ENCODE measurements at places on chromosomes 3 and 15. TPM values are rescaled to one million over a fixed set of nuclear protein-coding genes. Genes with fewer than 3 reads are reported as not detected.

DNA sequence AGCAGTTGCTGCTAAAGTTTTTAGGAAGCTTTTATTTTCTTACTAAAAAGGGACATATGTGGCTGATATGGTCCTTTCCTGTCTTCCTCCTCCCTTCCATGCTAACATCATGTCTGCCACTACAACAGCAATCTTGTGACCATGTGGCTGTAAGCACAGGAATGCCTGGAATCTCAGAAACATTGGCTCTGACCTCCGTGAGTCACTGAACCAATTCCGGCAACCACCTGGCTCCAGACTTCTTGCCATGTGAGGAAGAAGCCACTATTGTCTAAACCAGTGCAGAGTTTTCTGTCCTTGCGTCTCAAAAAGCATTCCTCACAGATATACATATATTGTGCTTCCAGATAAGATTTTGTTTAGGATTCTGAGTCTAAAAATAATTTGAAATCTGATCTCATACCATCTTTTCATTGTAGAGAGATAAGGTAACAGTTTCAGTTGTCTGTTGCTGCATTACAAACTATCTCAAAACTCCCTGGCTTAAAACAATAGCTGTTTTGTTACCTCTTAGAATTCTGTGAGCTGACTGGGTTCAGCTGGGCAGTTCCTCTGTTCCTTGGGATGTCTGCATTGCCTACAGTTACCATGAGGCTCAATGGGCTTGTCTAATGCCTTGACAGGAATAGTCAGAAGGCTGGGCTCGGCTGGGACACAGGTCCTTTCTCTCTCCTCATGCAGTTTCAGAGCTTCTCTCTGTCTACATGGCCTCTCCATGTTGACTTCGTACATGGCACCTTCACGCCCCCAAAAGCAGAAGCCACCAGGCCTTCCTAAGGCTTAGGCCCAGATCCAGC, 77.3 kb upstream of the MAGI1 start:
- peak overlapping the region; percentile 95 for H3K27ac ChIP-seq
- H3K4me1 ChIP-seq = peaks cover 29% of the 10 kb centered on the region
- peak overlapping the region; percentile 32 for H3K4me3 ChIP-seq
- no peaks in the 10 kb centered on the region for H3K36me3 ChIP-seq
- DNase-seq = peak; percentile 94

GRCh38 chr15:94443186-94443585, 211.8 kb downstream of the MCTP2 start:
- H3K36me3 ChIP-seq = no peaks in the 10 kb centered on the region
- DNase-seq = no peak
- no peak overlapping the region for H3K27ac ChIP-seq

- no peaks in the 10 kb centered on the region for H3K36me3 ChIP-seq
- no peak overlapping the region for H3K27ac ChIP-seq
- no peak overlapping the region for H3K4me3 ChIP-seq
- DNase-seq = peak; percentile 37
- no peaks in the 10 kb centered on the region for H3K27me3 ChIP-seq
- no peaks in the 10 kb centered on the region for H3K4me1 ChIP-seq
Measured at GRCh38 chr15:99981191-99981647, 248.0 kb upstream of the LYSMD4 start.

DNA sequence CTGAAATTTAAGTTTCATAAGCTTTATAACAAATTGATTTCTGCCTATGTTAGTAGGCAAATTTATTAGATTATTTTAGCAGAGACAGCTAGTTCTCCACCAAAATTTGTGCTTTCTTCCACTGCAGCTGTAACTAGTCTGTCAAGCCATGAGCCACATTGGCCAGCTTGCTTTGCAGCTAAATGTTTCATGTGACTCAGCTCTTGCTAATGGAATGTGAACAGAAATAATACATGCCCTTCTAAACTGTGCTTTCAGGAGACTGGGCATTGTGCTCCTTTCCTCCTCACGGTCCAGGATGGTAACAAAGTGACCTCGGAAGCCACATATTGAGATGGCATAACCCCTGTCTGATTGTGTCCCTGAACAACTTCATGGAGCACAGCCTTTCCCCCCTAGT, 51.3 kb upstream of the KPNA4 start:
- H3K36me3 ChIP-seq = no peaks in the 10 kb centered on the region
- H3K27ac ChIP-seq = no peak overlapping the region
- DNase-seq = no peak

DNA sequence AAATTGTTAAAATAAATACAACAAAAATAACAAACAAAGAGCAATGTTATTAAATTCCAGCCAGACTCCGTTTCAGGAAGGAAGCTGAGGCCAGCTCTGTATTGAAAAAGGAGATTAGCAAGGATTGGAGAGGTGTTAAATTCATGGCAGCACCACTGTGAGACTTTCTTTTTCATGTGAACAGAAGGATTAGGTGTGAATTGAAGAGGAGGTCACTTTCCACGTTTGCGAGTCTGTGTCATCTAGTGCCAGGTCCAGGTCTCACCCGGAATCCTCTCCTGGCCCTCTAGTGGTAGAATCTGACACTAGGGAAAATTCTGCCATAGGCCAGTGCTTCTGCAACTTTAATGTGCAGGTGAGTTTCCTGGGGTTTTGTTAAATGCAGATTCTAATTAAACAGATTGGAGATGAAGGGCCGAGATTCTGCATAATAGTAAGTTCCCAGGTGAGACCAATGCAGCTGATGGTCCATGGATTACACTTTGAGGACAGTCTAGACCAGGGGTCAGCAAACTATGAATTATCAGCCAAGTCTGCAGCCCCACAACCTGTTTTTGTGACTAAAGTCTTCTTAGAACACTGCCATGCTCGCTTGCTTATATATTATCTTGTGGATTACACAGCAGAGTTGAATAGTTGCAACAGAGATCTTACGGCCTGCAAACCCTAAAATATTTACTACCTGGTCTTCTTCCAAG, 9.2 kb upstream of the SLC6A1 start:
- peak; percentile 94 for DNase-seq
- peaks cover 15% of the 10 kb centered on the region for H3K27me3 ChIP-seq
- H3K4me3 ChIP-seq = no peak overlapping the region
- H3K27ac ChIP-seq = no peak overlapping the region
- H3K4me1 ChIP-seq = peaks cover 19% of the 10 kb centered on the region

DNA sequence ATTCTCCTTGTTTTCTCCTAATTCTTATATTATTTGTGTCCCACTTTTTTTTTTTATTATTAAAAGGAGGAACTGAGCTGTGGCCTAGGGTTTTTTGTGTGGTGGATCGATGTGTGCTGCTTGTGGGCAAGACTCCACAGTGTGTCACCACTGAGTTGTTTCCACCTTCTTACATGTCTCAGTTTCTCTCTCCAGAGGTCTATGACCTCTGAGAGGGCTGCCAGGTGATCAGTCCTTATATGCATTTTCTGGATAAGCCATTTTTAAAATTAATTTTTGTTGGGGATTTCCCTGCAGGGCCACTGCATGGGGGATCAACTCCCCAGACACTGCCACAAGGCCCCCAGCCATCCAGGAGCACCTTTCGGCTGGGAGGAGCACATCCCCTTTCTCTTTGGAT, 27.8 kb downstream of the IQCF6 start:
- no peak overlapping the region for H3K27ac ChIP-seq
- H3K36me3 ChIP-seq = no peaks in the 10 kb centered on the region
- H3K27me3 ChIP-seq = no peaks in the 10 kb centered on the region
- H3K4me1 ChIP-seq = no peaks in the 10 kb centered on the region
- DNase-seq = no peak

DNA sequence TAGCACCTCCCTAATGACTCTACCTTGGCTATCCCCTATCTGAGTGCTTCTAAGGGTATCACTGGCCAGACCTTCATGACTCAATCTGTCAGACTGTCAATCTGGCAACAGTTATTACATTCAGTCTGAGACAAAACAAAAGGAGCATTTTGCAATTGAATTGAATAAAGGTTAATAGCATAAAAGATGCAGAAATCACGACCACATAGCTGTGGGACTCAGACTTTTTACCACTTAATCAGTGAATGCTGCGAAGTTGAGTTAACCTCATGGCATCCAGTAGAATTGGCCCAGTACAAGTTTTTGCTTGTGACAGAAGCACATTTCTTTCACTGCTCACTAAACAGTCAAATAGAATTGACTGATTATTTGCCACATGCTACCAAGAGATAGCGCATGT, 480.7 kb upstream of the DPPA4 start:
- H3K36me3 ChIP-seq = no peaks in the 10 kb centered on the region
- no peaks in the 10 kb centered on the region for H3K27me3 ChIP-seq
- no peak overlapping the region for H3K27ac ChIP-seq
- H3K4me3 ChIP-seq = no peak overlapping the region
- no peak for DNase-seq

- no peak overlapping the region for H3K4me3 ChIP-seq
- no peaks in the 10 kb centered on the region for H3K27me3 ChIP-seq
- no peak overlapping the region for H3K27ac ChIP-seq
- H3K36me3 ChIP-seq = no peaks in the 10 kb centered on the region
Measured at GRCh38 chr15:67413770-67414390, 107.1 kb upstream of the C15orf61 start.

- DNase-seq = peak; percentile 26
- no peak overlapping the region for H3K27ac ChIP-seq
- H3K27me3 ChIP-seq = no peaks in the 10 kb centered on the region
- H3K4me3 ChIP-seq = no peak overlapping the region
- no peaks in the 10 kb centered on the region for H3K4me1 ChIP-seq
- H3K36me3 ChIP-seq = no peaks in the 10 kb centered on the region
Measured at GRCh38 chr3:2896308-2896939, 213.8 kb downstream of the IL5RA start.

- no peak overlapping the region for H3K4me3 ChIP-seq
- peak; percentile 57 for DNase-seq
- H3K36me3 ChIP-seq = no peaks in the 10 kb centered on the region
- no peaks in the 10 kb centered on the region for H3K27me3 ChIP-seq
Measured at GRCh38 chr15:100049936-100050876, 291.6 kb downstream of the ADAMTS17 start.

DNA sequence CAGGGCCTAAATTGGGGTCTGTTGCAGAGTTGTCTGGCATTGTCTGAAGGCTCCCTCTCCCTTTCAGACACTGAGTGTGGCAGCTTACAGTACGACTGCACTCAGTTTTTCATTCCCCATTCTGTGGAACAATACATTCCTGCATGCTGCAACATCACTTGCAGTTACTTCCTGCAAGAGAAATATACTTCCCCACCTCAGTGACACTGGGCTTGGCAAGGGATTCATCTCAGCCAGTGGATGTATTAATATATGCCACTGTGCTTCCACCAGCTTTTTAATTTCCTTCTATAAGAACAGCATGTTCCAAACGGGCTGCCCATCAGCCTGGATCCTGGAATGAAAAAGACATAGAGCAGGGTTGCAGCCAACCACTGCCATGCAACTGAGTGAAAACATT, 23.1 kb downstream of the B3GALNT1 start:
- H3K4me3 ChIP-seq = no peak overlapping the region
- H3K4me1 ChIP-seq = no peaks in the 10 kb centered on the region
- no peak overlapping the region for H3K27ac ChIP-seq
- H3K27me3 ChIP-seq = no peaks in the 10 kb centered on the region
- peaks cover 9% of the 10 kb centered on the region for H3K36me3 ChIP-seq

GRCh38 chr3:151201051-151201730, 1.8 kb downstream of the GPR171 start:
- DNase-seq = no peak
- H3K27me3 ChIP-seq = no peaks in the 10 kb centered on the region
- no peaks in the 10 kb centered on the region for H3K36me3 ChIP-seq

DNA sequence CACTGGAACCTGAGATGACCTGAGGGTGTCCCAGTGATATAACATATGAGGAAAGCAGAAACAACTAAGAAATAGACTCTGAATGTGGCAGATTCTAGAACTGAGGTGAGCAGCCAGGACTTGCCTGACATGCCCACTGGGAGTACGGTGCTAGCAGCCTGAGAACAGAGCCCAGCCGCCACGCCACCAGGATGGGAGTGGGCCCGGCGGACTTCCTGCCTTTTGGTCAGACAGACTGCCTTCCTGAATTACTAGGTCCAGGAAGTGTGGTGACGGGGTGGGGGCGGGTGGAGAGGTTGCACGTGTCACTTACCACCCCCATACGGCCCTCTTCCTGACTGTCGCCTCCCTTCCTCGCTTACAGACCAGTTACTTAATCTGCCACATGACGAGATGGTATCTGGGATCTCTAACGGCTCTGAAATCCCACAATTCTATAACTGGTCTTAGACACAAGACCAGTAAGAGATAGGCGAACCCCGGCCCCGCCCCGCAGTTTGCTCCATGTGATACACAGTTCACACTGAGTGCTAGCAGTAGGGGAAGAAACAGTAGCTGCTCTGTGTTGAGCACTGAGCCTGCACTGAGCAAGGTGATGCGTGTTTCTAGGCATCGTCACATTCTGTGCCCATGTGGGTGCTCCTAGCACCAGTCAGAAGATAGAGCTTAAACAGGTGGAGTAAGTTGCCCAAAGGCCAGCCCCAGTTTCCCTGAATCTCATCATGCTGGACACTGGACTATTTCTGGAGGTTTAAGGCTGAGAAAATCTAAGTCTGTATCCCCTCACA, 95.7 kb downstream of the CPN2 start:
- H3K27me3 ChIP-seq = peaks cover 21% of the 10 kb centered on the region
- no peak overlapping the region for H3K27ac ChIP-seq
- peak; percentile 77 for DNase-seq
- no peaks in the 10 kb centered on the region for H3K36me3 ChIP-seq

DNA sequence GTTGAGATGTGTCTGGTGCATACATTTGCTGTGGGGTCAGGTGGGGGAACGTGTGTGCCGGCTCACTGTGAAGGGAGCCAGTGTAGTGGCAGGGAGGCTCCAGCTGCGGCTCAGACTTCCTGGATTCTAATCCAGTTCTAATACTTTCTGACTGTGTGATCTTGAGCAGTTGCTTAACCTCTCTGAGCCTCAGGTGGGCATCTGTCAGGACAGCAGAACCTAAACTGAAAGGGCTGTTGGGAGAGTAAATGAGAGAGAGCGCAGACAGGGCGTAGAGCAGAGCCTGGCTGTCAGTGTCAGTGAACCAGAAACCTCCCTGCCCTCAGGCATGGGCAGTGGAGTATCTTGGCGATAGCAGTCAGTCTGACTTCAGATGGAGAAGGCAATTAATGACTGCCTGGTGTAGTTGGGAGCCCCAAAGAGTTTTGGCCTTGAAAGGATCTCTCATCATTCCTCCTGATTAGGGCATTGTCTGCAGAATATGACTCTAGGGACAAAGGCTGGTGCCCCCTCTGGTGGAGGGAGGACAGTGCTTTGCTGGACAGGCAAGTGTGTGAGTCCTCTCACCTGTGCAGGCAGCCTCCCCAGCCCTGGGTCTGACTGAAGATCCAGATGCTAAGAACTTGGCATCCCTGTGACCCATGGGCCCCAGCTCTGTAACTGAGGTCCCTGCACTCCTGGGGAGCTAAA, 9.6 kb downstream of the KBTBD13 start:
- peaks cover 35% of the 10 kb centered on the region for H3K27me3 ChIP-seq
- no peaks in the 10 kb centered on the region for H3K36me3 ChIP-seq
- H3K27ac ChIP-seq = no peak overlapping the region

DNA sequence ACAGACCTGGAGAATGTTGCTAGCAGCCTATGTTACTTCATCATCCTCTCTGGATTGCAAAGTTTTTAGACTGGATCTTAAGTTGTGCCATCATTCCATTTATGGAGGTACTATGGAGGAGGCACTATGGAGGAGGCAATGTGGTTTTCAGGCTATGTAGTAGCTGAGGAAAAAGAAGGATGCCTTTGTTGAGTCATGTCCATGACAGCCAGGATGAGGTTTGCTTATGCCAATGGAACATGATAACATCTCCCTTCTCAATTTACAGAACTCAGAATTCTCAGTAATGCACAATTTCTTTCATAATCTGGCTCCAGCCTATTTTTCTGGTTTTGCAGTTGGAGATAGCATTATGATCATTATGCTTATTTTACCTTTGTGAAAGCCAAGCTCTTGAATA, 65.9 kb upstream of the TMEM108 start:
- no peaks in the 10 kb centered on the region for H3K36me3 ChIP-seq
- H3K27ac ChIP-seq = no peak overlapping the region
- no peak overlapping the region for H3K4me3 ChIP-seq
- peaks cover 3% of the 10 kb centered on the region for H3K4me1 ChIP-seq

NLGN1 gene
- total RNA-seq = 7.7 TPM

MTFMT gene
- total RNA-seq = 24.5 TPM

REC114 gene
- total RNA-seq = not detected

ABCF3 gene
- 44.8 TPM for total RNA-seq

IP6K1 gene
- 48.5 TPM for total RNA-seq

SLC22A13 gene
- total RNA-seq = 0.29 TPM

CLDN16 gene
- total RNA-seq = under 0.01 TPM
